ENCODE measurements at places on chromosomes 1 and 21.

GRCh38 chr21:41589620-41590175 lies 81.7 kb upstream of the TMPRSS2 start:
- DNase-seq: no peak

- DNase-seq: no peak
Observed at GRCh38 chr1:178571807-178572206, 58.9 kb downstream of the TEX35 start.

GRCh38 chr21:14824126-14824525 lies 240.7 kb downstream of the NRIP1 start:
- DNase-seq: no peak

DNA sequence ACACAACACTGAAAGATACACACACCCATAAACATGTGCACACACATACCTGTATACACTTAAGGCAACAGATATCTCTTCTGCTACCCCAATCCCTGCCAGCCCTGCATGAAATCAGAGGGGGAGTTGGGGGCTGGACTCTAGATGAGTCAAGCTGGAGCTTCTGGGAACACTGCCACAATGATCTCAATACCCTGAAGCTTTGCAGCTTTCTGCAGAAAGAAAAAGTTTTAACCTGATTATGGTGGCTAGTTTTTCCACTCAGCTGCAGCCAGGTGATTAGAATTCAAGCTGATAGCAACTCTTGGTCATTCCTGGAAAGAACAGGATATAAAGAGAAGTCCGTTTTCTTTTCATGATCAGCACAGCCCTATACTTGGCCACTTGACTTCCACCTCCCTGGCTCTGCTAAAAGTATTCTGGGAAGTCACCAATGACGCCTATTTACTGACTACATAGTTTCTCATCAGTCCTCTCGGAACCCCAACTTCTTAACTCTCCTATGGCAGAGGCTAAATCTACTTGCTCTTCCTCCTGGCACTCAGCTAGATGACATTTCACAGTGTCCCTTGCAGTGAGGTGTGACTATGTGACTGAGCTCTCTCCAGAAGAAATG lies 20.7 kb upstream of the DNASE2B start:
- peak; percentile 87 for DNase-seq

DNA sequence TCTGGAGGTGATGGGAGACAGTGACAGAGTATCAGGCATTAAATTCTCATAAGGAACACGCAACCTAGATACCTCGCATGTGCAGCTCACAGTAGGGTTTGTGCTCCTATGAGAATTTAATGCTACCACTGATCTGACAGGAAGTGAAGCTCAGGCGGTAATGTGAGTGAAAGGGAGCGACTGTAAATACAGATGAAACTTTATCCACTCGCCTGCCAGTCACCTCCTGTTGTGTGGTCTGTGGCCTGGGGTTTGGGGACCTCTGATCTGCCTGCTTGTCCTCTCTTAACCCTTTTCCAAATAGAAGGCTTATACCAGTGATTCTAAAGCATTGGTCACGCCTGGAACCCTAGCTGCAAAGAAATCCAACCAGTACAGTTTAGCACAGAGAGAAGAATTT lies 15.3 kb downstream of the GABPA start:
- no peak for DNase-seq

DNA sequence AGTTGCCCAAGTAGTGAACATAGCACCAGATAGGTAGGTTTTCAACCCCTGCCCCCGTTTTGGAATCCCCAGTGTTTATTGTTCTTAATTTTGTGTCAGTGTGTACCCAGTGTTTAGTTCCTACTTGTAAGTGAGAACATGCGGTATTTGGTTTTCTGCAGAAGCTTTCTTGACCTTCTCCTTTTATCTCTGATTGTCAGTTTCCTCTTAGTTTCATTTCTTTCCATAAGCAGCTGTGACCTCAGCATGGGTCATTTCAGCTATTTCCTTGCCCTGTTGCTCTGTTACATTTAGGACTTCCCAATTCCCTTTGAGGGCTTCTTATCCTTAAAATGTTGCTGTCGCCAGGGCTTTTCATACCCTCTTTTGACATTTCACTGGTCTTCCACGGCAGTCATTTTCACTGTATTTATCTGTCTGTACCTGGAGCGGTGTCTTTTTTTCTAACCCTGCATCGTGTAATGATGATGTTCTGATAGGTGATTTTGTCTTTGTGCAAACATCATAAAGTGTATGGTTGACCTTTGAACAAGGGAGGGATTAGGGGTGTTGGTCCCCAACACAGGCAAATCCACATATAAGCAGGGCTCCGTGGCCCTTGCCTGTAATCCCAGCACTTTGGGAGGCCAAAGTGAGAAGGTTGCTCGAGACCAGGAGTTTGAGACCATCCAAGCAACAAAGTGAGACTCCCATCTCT lies 15.0 kb downstream of the ITSN1 start:
- no peak for DNase-seq

DNA sequence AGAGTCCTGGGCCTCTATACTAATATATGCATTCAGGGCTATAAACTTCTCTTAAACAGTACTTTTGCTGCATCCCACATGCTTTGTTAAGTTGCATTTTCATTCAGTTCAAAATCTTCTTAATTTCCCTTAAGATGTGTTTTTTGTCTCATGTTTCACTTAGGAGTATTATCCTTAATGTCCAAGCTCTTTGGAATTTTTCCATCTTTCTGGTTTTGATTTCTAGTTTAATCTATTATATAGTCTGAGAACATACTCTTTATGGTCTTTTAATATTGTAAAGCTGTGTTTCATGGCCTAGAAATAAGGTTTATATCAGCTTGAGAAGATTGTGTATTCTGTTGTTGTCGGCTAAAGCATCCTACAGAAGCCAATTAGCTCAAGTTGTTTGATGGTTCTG lies 1041.8 kb downstream of the PLA2G4A start:
- DNase-seq: no peak

GRCh38 chr1:172790245-172790644 lies 131.3 kb downstream of the FASLG start:
- peak; percentile 15 for DNase-seq

DNA sequence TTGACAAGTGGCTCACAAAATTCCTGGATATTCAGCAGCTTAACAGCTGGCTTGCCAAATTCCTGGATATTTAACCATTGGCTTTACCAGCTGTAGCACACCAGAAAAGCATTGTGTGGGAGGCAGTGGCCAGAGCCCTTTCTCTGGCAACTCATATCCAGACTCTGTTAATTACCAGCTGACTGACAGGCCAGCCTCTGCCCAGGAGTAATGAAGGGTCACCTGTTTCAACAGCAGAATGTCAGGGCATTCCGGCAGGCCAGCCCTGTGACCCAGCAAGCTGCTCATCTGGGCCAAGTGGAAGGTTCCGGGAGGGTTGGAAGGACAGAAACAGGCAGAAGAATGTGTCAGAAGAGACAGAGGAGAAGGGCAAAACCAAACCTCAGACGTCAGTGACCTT lies 35.2 kb upstream of the KIRREL1 start:
- no peak for DNase-seq

DNA sequence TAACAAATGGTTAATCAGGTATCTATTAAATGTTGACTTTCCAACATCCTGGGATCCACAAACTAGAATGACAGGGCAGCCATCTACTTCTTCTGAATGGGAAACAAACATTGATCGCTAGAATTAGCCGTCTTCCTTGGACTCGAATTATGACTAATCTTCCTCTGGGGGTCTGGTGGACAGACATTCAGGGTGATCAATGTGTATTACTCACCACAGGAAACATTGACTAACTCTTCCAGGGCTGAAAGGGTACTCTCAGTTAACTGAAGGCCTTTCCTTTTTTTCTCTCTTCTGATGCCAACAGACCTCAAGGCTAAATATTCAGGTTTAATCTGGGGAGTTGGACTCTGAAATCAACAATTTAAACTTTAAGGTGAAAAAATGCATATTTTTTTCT lies 9.5 kb downstream of the NOL9 start:
- peak; percentile 72 for DNase-seq

GRCh38 chr1:45543581-45544417 lies 6.8 kb upstream of the AKR1A1 start:
- no peak for DNase-seq

GRCh38 chr1:75797606-75798216 lies 1.0 kb downstream of the MSH4 start:
- no peak for DNase-seq

- DNase-seq: no peak
Observed at GRCh38 chr1:202521886-202522285, 173.4 kb downstream of the PPP1R12B start.

GRCh38 chr1:109425391-109426280 lies 612 bp downstream of the PSMA5 start:
- no peak for DNase-seq

All from fibroblast of upper back skin (primary cell).